ENCODE measurements at places on chromosomes 12 and 14. TPM values are rescaled to one million over a fixed set of nuclear protein-coding genes. Genes with fewer than 3 reads are reported as not detected.

DNA sequence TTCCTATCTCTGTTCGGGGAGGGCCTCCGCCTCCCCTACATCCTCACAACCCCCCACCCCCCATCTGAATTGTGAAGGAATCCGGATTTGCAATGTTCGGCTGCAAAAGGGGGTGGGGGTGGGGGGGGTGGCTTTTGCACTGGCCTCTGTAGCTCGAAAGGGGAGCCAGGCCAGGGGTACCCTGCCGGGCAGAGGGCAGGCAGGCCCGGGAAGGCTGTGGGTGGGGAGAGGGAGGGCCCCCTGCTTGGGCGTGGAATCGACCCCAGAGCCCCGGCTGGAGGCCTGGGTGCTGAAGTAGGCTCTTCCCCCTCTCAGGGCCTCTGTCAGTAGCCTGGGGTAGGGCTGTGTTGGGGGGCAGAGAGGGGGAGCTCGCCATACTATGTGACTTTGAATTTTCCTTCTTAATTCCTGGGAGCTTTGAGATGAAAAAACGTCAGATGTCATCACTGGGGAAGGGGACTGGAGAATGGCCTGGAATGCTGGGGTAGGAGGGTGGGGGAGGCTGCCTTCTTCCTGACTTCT is 1.1 kb downstream of the LRP1 start:
- DNase-seq: no peak

- no peak for DNase-seq
Measured at GRCh38 chr12:88272456-88272855, 130.3 kb downstream of the TMTC3 start.

- DNase-seq: no peak
Measured at GRCh38 chr12:11658791-11659190, 9.3 kb downstream of the ETV6 start.

DNA sequence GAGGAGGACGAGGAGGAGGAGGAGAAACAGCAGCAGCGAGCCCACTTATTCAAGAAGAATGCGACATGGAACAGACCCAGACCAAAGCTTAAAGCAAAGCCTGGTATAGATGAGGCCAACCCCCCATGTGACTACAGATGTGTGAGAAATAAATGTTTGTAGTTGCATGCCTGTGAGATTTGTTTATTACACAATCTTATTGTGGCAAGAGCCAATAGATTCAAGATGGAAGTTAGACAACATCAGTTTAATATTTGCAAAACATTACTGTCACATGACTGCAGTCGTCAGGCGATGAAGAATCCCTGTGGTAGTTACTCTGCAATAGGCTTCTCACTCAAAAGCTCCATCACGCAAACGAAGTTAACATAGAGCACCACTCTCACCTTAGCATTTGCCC is 17.2 kb upstream of the SLC35F4 start:
- DNase-seq: no peak

DNA sequence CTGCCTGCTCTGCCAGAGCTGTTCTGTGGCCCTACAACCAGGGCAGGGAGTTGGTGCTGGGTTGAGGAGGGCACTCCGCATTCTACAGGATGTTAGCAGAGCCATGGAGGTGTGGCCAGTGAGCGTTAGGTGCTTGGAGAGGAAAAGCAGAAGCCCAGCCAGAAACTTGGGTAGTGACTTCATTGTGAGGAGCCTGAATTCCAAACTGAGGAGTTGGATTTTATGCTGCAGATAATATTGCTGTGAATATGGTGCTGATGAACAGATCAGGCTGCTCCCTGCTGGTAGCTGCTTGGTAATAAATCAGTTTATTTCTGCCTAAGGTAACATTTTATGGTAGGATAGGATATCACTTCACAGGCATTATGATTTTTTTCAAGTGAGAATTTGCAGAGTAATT is 7.1 kb upstream of the CCDC175 start:
- no peak for DNase-seq

DNA sequence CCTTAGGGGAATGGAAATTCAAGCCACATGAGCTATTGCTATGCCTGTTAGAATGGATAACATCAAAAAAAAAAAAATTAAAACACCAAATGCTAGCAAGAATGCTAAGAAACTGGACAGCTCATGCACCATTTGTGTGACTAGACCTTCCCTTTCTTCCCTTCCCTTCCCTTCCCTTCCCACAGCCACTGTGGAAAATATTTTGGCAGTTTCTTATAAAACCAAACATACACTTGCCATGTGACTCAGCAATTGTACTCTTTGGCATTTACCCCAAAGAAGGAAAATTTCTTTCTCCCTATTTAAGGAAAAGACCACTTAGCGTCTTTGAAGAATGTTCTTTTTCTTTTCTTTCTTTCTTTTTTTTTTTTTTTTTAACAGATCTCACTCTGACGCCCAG is 49.1 kb upstream of the FKBP4 start:
- no peak for DNase-seq

- peak; percentile 84 for DNase-seq
Measured at GRCh38 chr14:93112891-93113677, 2.6 kb downstream of the ITPK1 start.

- no peak for DNase-seq
Measured at GRCh38 chr14:86782092-86782580, 1210.8 kb downstream of the GALC start.

DNA sequence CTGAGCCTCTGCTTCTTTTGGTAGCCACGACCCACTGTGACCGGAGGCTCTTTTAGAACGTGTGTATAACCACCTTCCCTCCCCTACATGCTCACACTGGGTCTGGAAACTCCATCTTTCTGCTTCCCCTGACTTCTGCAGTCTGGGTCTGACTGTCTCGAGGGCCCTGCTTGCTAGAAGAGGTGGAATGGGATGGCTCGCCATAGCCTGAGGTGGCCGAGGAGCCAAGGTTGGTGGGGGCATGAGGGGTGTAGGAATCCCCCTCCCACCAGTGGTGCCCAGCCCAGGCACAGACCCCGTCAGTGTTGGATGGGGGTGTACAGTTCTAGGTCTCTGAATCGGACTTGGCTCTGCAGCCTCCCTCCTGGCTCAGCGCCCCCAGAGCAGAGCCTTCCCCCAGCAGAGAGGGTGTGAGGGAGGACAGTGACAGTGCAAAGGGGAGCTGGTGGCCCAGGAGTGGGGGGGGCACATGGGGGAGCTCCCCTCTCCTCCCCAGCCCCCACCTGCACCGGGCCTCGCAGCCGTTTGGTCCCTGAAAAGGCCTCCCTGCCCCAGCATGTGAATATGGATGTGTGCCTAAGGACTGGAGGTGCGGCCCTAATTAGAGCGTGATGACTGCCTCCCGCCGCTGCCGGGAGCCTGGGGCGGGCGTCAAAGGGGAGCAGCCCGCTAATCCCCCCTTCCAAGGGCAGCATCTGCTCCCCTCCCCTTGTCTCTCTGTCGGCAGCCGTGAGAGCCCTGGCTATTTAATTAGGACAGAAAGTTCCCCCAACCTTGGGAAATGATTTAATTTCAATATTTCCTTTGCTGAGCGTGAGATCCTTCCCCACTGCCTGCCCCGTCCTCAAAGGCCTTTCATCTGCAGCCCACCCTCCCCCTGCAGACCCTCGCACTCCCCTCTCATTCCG is 196.2 kb upstream of the C14orf180 start:
- no peak for DNase-seq

DNA sequence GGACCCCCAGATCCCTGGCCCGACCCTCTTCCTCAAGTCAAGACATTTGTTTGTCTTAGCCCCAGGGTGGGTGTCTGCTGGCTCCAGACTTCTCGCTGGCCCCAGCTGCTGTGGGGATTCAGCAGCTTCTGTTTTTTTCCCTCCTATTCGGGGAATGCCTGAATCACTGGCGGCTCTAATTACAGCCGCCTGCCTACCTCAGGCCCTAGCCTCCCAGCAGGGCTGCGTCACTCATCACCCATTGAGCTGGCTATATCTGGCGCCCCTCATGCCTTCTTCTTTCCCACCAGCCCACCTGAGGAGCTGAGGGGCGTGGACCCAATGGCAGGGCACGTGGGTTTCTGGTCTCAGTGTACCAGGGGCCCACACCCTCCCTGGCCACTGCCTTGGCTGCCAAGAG is 10.1 kb downstream of the KRT80 start:
- DNase-seq: no peak

DNA sequence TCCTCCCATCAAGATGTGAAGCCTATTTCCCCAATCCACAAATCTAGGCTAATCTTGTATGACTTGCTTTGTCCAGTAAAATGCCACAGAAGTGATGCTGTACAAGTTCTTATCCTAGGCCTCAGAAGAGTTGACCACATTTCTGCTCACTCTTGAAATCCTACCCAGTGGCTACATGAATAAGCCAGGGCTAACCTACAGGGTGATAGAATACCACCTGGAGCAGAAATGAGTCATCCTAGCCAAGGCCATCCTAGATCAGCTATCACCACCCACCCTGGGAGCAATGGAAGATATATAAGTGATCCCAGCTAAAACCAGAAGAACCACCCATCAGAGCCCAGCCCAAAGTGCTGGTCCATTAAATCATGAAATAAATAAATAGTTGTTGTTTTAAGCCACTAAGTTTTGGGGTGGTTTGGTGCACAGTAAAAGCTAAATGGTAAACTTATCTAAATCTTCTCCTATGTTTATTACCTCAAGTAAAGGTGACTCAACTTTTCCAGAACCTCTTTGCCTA is 105.1 kb downstream of the RPS29 start:
- DNase-seq: no peak

DNA sequence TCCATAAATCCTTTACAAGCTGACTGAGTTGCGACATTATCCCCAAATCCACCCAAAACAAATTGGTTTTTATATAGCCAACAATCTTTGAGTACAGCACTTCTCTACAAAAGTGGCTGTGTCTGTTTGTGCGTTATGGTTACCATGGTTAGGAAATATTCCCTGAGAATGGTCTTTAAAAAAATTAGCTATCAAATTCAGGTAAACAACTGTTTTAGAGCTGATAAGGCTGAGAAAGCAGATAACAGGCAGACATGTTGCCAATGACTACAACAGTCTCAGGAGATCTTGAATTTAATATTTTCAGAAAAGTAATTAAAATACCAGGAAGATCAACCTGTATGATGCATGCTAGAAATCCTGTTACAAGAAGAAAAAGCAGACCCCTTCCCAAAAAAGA is 248.0 kb downstream of the RASSF9 start:
- DNase-seq: no peak

GRCh38 chr12:7801460-7801859 is 12.3 kb downstream of the NANOG start:
- DNase-seq: no peak

DNA sequence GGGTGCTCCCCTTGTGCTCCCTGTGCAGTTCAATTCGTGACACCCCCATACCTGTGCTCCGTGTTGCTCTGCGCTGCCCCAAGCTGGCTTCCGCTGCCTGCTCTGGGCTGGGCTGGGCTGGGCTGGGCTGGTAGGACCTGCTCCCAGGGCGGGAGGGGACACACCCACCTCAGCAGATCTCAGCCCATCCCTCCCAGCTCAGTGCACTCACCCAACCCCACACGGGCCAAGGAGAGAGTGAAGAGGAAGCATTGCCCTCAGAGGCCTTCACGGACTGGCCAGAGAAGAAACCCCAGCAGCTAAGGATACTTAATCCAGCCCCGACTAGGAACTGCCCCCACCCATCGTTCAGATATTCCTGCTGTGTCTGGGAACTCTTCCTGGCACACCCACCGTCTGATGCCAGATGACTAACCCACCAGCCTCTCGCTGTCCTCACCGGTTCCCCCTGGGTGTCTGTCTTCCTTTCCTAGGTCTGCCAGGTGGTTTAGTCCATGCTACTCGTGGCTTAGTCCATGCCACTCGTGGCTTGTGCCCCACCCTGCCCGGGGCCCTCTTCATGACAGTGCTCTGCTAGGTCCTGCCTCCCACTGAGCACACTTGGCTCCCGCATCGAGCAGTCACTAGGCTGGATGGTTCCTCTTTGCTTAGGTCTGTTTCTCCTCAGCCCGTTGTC is at the start of gene LPAR5:
TSS of gene LPAR5 (minus strand) at position 104 of the 676 bp plus-strand sequence. CDS start 14,711 bp downstream, outside the sequence.
- DNase-seq: peak; percentile 71

DNA sequence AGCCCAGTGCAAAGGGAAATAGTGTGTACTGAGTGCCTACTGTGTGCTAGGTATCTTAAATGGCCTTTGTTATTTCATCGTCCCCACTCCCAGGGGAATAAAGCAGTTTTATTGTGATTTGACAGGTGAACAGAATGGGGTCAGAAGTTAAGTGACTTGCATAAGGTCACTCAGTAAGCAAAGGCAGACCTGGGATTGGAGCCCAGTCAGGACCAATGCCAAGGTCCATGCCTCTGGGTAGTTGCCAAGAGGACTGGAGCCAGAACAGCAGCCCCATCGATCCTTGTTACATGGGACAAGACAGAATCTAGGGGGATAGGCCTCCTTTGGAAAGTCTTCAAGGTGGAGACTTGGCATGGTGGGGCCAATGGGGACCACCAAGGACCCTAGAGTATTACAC is 227.4 kb upstream of the PWP1 start:
- DNase-seq: no peak

DNA sequence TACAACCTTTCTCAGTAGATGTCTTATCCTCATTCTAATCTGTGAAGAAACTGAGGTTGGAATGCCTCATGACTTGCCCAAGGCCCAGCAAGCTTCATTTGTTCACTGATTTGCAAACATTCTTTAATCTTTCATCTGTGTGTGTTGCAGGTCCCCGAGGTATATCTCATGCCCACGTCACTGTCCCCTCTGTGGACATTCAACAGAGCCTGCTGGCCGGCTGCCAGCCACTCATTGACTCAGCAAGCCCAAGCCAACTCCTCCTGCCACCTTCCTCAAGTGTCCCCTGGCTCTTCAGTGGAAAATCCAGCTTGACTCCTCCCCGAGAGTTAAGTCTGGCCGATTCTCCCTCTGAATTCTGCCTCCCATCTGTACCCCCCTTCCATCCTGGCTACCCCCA is 1.9 kb upstream of the DCAF4 start:
- peak; percentile 62 for DNase-seq

- DNase-seq: no peak
Measured at GRCh38 chr12:124000111-124000510, 27.1 kb downstream of the ZNF664 start.

- no peak for DNase-seq
Measured at GRCh38 chr12:26935636-26936378, 2.0 kb downstream of the INTS13 start.

DNA sequence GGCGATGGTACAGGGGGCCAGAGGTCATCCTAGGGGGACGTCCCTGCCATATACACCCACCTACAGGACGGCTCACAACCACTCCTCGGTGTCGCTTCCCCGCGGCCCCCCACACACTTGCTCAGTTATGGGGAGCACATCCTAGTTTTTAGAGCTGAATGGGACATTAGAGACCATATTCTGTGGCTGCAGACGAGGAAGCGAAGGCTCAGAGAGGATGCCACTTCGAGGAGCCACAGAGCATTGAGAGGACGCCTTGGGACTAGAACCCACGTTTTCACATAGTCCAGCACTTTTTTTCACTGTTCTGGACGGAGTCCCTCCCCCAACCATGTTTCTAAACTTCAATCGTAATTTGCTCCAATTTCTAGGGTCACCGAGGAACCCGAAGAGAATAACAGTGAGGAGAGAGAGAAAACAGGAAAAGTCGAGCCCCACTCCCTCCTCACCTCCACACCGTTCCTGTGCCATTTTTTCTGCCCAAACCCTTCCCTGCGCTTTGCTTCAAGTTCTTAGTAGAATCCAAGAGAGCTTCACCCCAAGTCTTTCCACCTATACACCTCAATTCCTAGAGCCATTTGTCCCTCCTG is 641 bp upstream of the ASCL1 start:
- DNase-seq: no peak

GRCh38 chr12:96720363-96720705 is 186.7 kb upstream of the NEDD1 start:
- DNase-seq: no peak

DACT1 gene
- polyA plus RNA-seq: 1.1 TPM

NRL gene
- polyA plus RNA-seq: 1.5 TPM

ANO2 gene
- 0.25 TPM for polyA plus RNA-seq

ACSS3 gene
- polyA plus RNA-seq: 40.4 TPM

SIX6 gene
- not detected for polyA plus RNA-seq

ITPR2 gene
- polyA plus RNA-seq: 11.7 TPM

TMEM117 gene
- 2.8 TPM for polyA plus RNA-seq

ADAMTS20 gene
- polyA plus RNA-seq: not detected

DPY19L2 gene
- polyA plus RNA-seq: 0.22 TPM

ATP5F1B gene
- 528 TPM for polyA plus RNA-seq

Data from liver (tissue), 10 donors.